ENCODE measurements at places on chromosomes 2 and 18. TPM values are rescaled to one million over a fixed set of nuclear protein-coding genes. Genes with fewer than 3 reads are reported as not detected.
A peak's percentile ranks its signal among the peaks of the same experiment; 100 is the strongest.

DNA sequence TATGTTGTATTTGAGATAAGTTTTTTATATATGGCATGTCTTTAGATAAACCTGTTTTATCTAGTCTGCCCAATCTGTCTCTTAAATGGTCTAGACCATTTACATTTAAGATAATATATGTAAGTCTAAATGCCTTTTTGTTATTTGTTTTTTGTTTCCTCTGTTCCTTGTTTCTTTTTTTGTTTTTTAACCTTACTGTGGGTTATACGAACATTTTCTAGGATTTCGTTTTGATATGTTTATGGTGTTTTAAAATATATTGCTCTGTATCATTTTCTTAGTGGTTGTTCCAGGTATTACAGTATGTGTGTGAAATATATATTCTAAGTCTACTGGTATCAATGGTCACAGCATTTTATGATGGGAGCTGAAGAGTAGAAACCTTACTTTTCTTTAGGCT lies 13.3 kb downstream of the BCL2L11 start:
- DNase-seq: no peak

RUFY4 gene
- total RNA-seq: not detected

DNA sequence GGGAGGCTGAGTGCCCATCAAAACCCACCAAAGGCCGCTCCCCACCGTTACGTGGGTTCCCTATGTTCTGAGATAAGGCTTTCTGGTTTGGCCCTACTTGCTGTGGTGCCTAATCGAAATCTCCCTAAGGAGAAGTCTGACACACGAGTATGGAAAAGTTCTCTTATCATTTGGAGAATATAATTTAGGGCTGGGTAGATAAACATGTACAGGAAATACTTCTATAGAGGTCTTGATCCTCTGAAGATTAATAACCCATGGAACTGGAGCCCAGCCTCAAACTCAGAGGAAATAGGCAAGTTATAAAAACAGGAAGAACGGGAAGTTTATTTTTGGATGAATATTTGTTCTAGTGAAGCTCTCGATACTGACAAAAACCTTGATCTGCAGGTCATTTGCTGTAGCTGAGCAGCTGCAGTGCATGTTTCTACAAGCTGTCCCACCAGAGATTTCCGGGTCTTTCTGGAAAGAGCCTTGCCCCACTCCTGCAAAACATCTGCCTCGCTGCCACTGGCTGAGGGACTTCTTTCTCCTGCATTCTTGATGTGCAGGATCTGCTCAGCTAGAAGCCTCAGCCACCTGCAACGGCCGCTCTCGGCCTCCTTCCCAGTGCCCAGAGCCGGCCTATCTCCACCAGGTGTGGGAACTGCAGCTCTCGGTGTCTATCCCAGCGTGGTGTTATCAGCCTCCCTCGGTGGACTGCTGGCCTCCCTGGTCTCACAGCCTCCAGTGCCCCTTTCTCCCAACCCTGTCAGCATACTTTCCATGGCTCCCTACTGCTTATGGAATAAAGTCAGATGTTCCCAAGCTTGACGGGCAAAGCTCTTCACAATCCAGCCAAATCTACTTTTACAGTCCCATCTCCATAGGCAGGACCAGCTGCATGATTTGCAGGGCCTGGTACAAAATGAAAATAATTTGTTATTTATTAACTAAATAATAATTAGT lies 48.6 kb downstream of the SPRED2 start:
- no peak for DNase-seq

ACMSD gene
- total RNA-seq: not detected

DNA sequence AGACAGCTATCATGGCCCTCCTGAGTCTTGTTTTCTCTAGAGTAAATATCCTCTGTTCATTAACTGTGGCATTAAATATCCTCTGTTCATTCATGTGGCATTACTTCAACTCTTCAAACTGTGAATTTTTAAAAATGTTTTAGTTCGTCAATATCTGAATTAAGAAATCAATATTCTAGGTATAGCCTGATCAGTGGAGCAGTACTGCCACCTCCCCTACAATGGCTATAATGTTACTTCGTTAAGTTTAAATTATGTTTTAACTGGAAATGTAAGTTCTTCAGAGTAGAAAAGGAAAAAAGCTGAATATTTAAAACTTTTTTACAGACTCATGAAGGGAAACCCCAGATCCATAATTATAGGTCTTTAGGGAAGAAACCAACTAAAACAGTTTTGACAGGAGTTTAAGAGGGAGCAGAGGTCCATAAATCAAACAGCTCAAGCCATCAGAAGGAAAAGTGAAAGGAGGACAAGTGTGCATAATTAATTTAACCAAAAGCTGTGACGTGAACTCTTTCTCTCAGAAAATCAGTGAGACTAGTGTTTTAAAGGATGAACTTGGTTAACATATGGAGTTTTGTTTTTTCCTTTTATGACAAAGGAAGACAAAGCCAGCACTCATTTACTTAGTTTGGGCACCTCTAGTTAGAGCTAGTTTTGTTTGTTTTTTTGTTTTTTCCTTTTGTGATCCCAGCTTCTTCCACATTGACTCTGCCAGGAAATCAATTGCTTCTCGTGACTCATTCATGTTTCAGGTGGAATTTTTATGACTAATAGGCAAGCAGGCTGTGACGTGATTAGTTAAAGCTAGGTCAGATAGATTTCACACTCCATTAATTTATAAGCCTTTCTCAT lies 44.9 kb downstream of the RBBP8 start:
- no peak for DNase-seq

DNA sequence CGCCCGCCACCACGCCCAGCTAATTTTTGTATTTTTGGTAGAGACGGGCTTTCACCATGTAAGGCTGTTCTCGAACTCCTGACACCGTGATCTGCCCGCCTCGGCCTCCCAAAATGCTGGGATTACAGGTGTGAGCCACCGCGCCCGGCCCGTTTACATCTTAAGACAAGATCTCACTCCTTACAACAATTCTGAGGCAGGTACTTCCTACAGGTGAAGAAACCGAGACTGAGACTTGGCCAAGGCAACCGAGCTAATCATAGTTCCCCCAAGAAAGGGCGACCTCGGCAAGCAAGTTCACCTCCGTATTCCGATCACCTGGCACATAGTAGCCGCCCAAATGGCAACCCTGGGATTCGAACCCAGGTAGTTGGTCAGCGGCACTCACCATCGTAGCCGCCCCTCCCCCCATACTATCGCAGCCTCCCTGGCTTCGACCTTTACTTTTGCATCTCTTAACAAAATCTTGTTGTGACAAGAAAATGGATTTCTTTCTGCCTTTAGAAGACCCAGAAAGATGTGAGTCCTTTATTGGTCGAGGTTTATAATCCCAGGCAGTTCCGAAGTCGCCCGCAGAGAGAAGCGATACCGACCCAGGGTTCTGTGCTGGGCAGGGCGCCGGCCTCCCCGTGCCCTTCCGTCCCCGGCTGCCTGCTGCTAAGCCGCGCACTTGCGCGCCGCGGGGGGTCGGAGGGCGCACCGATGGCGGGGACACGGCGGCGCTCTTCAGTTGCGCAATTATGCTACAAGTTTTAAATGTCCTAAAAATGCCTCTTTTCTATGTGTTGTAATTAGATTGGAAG lies 1.1 kb upstream of the FZD5 start:
- DNase-seq: peak; percentile 67

G6PC2 gene
- not detected for total RNA-seq

- no peak for DNase-seq
Observed at GRCh38 chr2:40317046-40317445, 134.8 kb downstream of the SLC8A1 start.

DNA sequence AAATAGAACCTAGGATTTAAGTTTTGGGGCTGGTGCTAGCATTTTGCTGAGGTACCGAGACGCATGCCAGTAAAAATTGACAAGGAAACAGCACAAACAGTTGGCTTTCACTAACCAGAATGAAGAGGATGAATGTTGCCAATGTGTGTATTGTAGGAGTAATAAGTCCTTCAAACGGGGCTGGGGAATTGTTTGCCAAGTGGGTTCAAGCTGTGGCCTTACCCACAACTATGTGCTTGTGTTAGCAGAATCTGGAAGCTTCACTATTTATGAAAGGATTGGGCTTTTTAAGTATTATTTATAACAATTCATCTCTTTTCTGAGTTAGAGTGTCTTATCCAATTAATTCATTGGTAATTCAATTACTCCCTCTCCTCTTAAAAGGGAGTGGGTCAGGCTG lies 15.0 kb upstream of the KIF5C start:
- DNase-seq: no peak

DNA sequence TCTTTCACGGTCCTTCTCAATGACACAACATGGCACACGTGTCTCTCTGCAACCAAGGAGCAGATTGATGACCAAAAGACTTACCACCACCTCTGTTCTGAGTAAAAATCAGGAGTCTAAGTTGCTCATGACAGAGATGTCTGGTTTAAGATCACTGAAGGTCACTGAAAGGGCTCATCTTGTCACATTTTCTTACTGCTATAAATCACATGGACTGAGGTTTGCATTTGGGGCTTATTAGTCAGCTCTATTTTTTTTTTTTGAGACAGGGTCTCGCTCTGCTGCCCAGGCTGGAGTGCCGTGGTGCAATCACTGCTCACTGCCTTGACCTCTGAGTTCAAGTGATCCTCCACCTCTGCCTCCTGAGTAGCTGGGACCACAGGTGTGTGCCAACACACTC lies 19.4 kb downstream of the CFLAR start:
- DNase-seq: no peak

GRCh38 chr2:216375286-216375685 lies 3.0 kb upstream of the MARCHF4 start:
- DNase-seq: no peak

GRCh38 chr2:67374949-67375348 lies 22.2 kb upstream of the ETAA1 start:
- no peak for DNase-seq

DNA sequence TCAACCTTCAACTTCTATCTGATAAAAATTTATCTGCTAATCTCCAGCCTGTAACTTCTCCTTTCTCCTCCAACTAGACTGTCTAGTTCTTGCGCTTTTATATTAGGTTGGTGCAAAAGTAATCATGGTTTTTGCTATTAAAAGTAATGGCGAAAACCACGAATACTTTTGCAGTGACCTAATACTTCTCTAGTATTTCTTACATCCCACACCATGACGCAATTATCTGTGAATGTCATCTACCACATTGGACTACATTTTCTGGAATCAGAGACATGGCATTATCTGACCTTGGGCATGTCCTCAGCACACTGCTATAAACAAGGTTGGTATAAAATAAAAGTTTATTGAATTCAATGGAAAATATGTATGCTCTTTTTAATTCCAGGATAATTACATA lies 370.2 kb upstream of the LYPD1 start:
- no peak for DNase-seq

SKA1 gene
- 18.9 TPM for total RNA-seq

- no peak for DNase-seq
Observed at GRCh38 chr2:56379066-56379465, 195.3 kb downstream of the CCDC85A start.

- DNase-seq: no peak
Observed at GRCh38 chr2:233996461-233996860, 54.0 kb upstream of the SPP2 start.

DNA sequence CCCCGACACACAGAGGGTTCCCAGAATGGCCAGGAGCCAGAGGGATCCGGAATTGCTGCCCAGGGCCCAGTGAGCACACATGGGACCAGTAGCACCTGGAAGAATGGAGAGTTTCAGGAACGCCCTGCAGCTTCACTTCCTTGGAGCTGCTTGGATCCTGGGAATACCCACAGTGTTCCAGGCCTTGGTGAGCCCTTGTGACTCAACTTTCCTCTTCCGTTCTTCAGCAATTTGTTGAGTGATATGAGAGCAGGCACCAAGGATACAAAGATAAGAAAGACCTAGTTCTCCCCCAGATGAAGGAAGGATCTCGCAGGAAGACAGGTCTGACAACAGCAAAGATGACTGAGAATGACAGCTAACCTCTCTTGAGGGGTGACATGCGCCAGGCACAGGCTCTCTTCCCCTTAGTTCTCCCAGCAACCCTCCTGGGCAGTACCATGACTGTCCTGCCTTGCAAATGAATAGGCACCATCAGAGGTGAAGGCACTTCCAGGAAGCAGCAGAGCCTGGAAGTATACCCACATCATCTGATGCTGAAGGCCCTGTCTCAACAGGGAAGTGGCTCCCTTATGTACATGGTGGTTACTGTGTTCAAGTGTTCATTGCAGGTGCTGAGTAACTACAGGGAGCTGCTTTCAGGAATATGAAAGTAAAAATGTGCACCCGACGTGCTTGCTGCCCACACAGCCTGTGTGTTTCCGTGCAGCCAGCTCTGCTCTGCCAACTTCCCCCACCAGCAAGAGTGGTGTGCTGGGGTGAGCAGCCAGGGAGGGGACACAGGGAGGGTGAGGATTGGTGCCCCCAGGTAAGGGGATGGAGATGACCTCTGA lies 116.2 kb downstream of the STPG4 start:
- no peak for DNase-seq

DNA sequence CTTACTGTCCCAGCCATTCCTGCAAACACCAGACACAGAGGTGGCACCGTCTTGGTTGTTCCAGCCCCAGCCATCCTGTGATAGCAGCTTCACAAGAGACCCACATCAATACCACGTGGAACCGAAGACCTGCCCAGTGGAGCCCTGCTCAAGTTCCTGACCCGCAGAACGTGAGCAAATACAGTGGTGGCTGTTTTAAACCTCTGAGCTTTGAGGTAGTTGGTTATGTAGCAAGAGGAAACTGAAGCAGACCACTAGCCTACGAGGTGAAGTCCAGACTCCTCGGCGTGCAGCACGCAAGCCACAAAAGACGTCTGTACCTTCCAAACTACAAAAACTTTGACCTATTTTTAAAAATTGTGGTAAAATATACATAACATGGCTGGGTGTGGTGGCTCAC lies 96.1 kb upstream of the ODC1 start:
- DNase-seq: no peak

DNA sequence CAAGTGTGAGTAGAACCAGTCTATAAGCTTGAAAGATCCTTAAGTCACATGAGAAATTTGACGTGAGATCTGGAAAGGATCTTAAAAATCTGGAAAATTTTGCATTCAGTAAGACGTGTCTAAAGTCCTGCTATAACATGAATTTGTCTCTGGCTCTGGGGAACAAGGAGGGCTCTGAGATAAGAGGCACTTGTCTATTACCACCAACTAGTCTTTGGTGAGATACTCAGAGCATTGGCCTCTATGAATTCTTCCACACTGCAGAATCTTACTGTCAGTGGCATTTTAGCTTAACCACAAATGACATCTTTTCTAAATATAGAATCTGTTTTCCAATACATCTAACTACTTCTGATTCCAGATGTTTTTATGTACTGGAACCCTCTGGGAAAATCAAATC lies 1504.5 kb downstream of the DPP10 start:
- no peak for DNase-seq

- DNase-seq: no peak
Observed at GRCh38 chr2:184302506-184302905, 295.8 kb upstream of the ZNF804A start.

SALL3 gene
- total RNA-seq: 54.5 TPM

KLHL14 gene
- 1.3 TPM for total RNA-seq

DNA sequence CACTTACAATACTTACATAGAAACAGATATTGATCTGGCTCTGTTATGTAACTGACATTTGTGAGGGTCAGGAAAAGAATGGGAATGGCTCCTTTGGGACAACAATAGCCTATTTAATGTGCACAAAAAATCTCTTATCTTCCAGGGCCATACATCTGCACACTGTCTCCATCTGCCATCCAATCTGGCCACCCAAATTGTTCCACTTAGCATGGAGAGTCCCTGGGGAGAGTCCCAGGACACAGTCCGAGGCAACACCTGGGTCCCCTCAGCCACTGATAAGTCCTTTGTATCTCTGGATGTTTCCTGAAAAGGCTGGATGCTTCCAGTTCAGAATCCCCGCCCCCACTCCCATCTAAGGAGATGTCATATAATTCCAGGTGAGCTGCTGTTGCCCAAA lies 274.2 kb upstream of the NCKAP5 start:
- no peak for DNase-seq
